Adrenal gland (tissue), 19 donors: ENCODE measurements at places on chromosomes 1 and 21. TPM values are rescaled to one million over a fixed set of nuclear protein-coding genes. Genes with fewer than 3 reads are reported as not detected.

GRCh38 chr21:44401386-44402160, 48.2 kb downstream of the TRPM2 start:
- no peak overlapping the region for H3K4me3 ChIP-seq
- no peaks in the 10 kb centered on the region for H3K36me3 ChIP-seq
- no peaks in the 10 kb centered on the region for H3K4me1 ChIP-seq
- no peaks in the 10 kb centered on the region for H3K27me3 ChIP-seq
- DNase-seq, result no peak

GRCh38 chr1:67732750-67733151, 47.8 kb downstream of the GADD45A start:
- H3K36me3 ChIP-seq, result no peaks in the 10 kb centered on the region
- H3K4me1 ChIP-seq, result peaks cover 35% of the 10 kb centered on the region
- H3K27ac ChIP-seq, result no peak overlapping the region

Gene NUP210L
- not detected for total RNA-seq

- H3K27me3 ChIP-seq, result no peaks in the 10 kb centered on the region
- no peaks in the 10 kb centered on the region for H3K36me3 ChIP-seq
- H3K4me3 ChIP-seq, result no peak overlapping the region
- DNase-seq, result peak; percentile 57
- peaks cover 18% of the 10 kb centered on the region for H3K4me1 ChIP-seq
Measured at GRCh38 chr1:201676197-201676596, 137.3 kb downstream of the NAV1 start.

DNA sequence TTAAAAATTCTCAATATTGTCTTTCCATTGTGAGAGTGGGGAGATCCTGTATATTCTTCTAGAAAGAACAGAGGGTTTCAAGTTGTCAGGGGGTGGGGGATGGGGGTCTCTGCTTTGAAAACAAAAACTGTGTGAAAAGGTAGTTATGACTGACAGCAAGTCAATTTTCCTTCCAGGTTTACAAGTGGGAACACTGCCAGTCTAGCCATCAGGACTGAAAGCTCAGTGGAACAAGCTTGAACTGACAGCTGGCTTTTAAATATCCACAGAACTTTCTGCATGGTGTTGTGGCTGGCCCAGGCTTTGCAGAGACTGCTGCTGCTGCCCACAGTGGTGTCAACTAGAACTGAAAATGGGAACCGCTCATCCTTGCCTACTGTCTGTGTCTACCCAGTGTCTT, 162.6 kb downstream of the TNR start:
- no peaks in the 10 kb centered on the region for H3K4me1 ChIP-seq
- H3K27ac ChIP-seq, result no peak overlapping the region
- DNase-seq, result no peak
- H3K36me3 ChIP-seq, result no peaks in the 10 kb centered on the region
- H3K4me3 ChIP-seq, result no peak overlapping the region
- H3K27me3 ChIP-seq, result no peaks in the 10 kb centered on the region

- no peaks in the 10 kb centered on the region for H3K36me3 ChIP-seq
- peak overlapping the region; percentile 67 for H3K27ac ChIP-seq
- H3K27me3 ChIP-seq, result no peaks in the 10 kb centered on the region
- H3K4me1 ChIP-seq, result no peaks in the 10 kb centered on the region
- peak; percentile 67 for DNase-seq
Measured at GRCh38 chr21:45551316-45551715, 9.1 kb upstream of the SLC19A1 start.

DNA sequence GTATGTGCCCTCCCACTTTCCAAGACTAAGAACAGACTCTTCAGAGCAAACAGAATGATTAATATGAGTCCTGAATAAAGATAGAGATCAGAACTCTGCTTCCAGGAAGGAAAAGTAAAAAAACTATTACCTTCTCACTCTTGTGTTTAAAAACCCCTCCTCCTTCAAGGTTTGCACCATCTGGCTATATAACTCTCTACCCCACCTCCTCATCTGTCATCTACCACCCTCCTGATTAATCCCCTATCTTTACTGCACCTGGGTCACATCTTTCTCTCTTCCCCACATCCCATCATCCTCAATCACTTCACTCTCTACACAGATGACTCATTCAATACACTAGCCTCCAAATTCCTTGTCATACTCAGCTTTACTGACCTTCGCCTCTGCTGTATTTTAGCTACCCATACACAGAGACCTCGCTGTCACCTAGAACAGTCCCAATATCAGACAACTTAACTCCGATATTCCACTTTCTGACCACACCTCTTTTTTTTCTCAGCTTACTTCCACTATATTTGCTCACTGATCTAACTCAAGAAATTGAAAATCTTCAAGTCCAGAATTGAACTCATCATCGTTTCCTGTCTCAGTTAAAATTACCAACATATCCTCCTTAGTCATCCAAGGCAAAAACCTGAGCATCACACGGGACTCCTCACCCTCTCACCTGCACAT, 3.7 kb downstream of the SCMH1 start:
- no peak overlapping the region for H3K4me3 ChIP-seq
- no peak for DNase-seq
- H3K27ac ChIP-seq, result peak overlapping the region; percentile 36
- peaks cover 17% of the 10 kb centered on the region for H3K4me1 ChIP-seq

- H3K4me3 ChIP-seq, result no peak overlapping the region
- peaks cover 4% of the 10 kb centered on the region for H3K4me1 ChIP-seq
- H3K36me3 ChIP-seq, result no peaks in the 10 kb centered on the region
Measured at GRCh38 chr1:51600965-51601364, 15.9 kb upstream of the OSBPL9 start.

Gene ZNF683
- not detected for total RNA-seq

- H3K4me1 ChIP-seq, result peaks cover 21% of the 10 kb centered on the region
- H3K27me3 ChIP-seq, result no peaks in the 10 kb centered on the region
- H3K4me3 ChIP-seq, result no peak overlapping the region
- no peaks in the 10 kb centered on the region for H3K36me3 ChIP-seq
Measured at GRCh38 chr1:45516036-45516435, 5.6 kb downstream of the PRDX1 start.

Gene RNF187
- 223 TPM for total RNA-seq

Gene CR1L
- 0.61 TPM for total RNA-seq

- H3K27me3 ChIP-seq, result peaks cover 4% of the 10 kb centered on the region
- no peak overlapping the region for H3K27ac ChIP-seq
- no peaks in the 10 kb centered on the region for H3K4me1 ChIP-seq
- no peaks in the 10 kb centered on the region for H3K36me3 ChIP-seq
- DNase-seq, result no peak
- no peak overlapping the region for H3K4me3 ChIP-seq
Measured at GRCh38 chr1:244087611-244088010, 36.5 kb downstream of the ZBTB18 start.

Gene UMODL1
- total RNA-seq, result not detected
